ENCODE measurements at places on chromosomes 3 and 15.

DNA sequence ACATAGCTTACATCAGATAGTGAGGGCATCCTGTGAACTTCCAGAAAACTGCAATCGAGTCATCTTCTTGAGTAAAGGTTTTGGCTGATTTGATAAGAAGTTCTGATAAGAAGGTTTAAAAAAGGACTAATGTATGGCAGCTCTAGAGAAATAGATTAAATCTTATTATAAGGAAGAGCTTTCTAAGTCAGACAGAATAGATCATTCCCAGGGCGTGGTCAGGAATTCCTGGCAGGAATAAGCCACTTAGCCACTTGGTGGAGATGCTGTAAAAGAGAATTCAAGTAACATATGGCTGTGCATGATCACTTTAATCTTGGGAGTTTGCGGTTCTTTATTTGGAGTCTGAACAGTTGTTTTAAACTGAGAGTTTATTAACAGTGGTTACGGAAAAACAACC is 17.4 kb downstream of the PGBD4 start:
- no peak for DNase-seq

- DNase-seq, result no peak
These were observed 46.5 kb upstream of the FSTL1 start for GRCh38 chr3:120497336-120497735.

DNA sequence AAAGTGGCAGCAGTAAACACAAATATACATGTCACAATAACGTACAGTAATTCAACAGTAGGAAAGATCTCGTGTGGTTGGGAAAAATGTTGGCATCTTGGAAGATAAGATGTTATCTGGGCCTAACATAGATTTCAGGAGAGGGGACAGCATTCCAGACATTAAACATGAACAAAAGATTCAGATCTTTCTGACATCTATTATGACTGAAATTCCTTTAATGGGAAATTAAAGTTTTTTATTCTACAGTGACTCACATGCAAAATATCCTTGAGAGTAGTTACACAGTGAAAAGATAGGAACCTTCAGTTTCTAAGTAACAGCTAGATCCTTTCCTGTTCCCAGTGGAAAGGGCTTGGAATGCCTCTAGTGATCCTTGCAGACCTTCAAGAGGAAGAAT is 9.2 kb downstream of the NDUFB5 start:
- no peak for DNase-seq

DNA sequence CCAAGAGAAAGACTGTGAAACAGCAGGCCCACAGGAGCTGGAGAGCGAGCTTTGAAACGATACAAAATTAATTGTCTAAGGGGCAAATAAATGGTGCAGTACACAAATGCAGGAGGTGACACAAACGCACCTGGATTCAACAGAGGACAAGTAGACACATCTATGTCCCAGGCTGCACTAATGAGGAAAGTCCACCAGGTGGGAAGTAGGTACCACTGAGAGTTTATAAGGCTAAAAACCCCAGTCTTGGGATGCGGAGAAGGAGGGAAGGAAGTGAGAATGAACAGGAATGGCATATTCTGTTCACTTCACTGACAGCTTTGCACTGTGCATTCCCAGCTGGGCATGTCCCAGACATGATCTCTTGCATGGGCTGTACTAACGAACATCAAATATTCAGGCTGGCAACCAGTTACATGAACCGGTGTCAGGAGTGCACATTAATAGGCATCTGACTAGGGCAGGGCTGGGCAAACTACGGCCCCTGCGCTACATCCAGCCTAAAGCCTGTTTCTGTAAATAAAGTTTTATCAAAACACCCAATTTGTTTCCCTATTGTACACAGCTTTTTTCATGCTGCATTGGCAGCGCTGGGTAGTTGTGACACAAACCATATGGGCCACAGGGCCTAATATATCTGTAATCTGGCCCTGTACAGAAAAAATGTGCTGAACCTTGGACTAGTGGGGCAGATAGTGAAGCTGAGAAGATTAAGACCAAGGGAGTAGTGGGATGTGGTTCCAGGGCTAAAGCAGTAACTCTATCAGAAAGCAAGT is 107.0 kb downstream of the IGF2BP2 start:
- DNase-seq, result no peak

DNA sequence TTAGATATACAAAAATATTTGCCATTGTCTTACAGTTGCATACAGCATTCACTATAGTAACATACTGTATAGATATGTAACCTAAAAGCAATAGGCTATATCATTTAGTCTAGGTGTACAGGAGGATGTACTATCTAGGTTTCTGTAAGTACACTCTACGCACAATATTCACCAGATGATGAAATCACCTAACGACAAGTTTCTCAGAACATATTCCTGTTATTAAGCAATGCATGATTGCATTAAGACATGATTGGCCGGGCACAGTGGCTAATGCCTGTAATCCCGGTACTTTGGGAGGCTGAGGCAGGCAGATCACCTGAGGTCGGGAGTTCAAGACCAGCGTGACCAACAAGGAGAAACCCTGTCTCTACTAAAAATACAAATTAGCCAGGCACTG is 14.5 kb upstream of the PRKCI start:
- DNase-seq, result no peak

DNA sequence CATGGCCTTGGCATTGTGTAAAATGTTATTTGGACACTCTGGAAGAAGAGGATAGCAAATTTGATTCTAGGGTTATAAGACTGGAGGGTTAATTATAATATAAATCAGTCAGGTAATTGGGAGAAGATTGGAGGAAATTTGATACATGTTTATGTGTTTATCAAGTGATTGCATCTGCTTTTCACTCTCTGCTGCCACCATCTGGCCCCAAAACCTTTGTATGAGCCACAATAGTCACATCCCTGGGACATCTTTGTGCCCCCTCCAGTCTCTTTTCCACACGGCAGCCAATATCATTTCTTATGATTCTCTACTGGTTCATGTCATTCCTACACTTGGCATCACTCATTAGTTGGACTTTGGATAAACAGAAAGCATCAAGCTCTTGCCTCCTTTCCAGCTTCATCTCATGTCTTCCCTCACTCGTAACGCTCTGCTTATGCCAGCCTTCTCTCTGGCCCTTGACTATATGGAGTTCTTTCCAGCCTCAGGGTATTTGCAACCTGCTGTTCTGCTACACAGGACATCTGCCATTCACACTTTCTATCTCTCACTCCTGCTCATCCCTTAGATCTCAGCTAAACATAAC is 602.3 kb upstream of the SUCLG2 start:
- DNase-seq, result no peak

GRCh38 chr3:30524357-30525040 is 81.9 kb upstream of the TGFBR2 start:
- DNase-seq, result no peak

GRCh38 chr3:149245738-149246451 is 24.3 kb upstream of the CP start:
- no peak for DNase-seq

GRCh38 chr15:25176616-25176923 is 221.8 kb downstream of the SNRPN start:
- no peak for DNase-seq

GRCh38 chr3:105458518-105459215 is 92.0 kb downstream of the ALCAM start:
- no peak for DNase-seq

DNA sequence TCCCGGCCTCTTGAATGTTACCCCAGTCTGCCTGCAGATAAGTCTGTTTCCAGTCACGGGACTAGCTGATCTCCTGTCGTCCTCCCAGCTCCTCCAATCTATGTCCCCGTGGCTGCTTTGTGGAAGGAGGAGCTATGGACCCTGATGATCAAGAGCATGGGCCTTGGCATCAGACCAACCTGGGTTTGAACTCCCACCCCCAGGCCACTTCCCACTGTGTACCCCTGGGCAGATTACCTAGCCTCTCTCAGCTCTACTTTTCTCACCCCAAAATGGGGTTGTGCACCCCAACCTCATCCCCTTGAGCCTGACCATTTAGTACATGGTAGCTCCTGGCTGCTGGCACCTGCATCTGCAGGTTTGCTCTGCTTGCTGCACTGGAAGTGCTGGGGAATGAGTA is 55.8 kb downstream of the GASK1A start:
- DNase-seq, result no peak

- DNase-seq, result no peak
These were observed 30.5 kb downstream of the KLF13 start for GRCh38 chr15:31357148-31357547.

DNA sequence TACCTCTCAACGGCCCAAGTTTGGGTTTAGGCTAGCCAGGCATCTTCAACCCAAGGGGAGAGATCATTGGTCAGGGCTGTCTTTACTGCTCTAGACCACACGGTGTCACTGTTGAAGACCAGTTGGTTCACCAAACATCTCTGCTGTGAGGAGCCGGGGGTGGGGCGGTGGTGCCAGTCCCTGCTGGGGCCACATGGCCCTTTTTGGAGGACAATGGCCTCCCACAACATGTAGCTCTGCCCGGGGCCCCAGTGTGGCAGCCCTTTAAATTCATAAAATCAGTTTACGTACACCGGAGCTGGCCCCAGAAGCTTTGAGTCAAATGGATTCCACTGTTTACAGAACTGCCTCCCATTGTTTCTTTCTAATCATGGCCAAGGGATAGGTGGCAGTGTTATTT is 19.1 kb upstream of the TM4SF18 start:
- DNase-seq, result no peak

DNA sequence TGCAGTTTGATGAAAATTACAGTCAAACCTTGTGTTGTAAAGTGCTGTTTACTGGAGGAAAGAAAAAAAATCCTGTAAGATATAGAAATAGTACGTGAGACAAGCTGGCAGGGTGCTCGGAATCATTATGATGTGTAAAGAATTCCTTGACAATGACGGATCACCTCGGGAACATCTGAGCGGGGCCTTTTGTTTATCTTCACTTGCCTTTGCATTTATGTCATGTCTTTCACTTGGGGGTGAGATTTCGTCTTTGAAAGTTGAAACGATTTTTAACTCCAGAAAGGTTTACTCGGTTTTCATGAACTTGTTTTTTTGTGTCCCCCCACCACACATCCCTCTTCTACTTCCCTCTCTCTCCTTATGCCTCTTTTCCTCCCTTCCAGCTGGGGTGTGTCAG is 128.3 kb upstream of the VEPH1 start:
- no peak for DNase-seq

DNA sequence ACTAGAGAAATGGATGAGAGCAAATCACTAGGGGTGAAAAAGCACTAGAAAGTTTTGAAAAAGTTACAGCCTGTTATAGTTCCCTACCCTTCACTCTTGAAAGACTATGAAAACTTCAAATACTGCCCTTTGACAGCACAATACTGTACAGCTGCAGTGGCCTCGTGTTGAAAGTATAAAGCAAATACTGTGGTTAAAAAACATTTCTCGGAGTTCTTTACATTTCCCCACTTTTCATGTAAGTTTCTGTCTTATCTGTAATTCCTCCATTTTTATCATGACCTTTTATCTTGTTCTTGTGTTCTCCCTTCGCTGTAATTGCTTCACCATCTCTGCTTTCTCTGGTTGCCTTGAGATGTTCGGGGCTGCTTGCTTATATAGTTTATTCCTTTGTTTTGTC is 423.8 kb upstream of the CFAP20DC start:
- DNase-seq, result no peak

- DNase-seq, result no peak
These were observed 4.6 kb downstream of the ITGA11 start for GRCh38 chr15:68427366-68427765.

GRCh38 chr3:188383748-188384147 is 229.8 kb downstream of the LPP start:
- DNase-seq, result no peak

GRCh38 chr3:31041161-31041978 is 146.9 kb upstream of the GADL1 start:
- no peak for DNase-seq

DNA sequence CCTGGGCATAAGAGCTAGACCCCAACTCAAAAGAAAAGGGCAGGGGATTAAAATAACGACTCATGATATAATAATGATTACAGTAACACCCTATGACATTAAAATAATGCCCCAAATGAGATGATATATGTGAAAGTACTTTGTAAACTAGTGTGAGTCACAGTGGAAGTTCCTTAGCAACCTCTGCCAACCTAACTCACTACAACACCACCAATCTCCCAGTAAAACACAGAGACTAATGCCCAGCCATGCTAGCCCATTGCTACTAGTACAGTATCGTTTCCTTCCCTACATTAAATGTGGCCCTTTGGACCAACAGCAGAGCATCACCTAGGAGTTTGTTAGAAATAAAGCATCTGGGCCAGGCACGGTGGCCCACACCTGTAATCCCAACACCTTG is 11.2 kb upstream of the ADAMTS7 start:
- no peak for DNase-seq

DNA sequence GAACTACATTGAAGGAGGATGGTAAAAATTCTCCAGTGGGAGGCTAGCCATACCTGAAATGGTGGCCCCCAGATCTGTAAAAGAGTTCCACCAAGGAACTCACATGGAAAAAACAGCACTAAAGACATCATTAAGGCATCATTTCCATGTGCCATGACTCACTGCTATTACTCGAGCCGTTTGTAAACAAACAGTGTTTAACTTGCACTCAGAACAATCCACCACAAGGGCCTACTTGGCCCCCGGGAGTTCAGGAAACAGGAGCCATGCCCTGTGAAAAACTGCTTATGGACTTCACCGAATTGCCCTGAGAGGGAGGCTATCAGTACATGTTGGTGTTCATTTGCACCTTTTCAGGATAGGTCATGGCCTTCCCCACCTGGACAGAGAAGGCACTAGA is 18.2 kb downstream of the CCR4 start:
- DNase-seq, result no peak

GRCh38 chr3:34782871-34783270 is 856.5 kb upstream of the ARPP21 start:
- no peak for DNase-seq

GRCh38 chr3:116288485-116288884 is 156.8 kb downstream of the LSAMP start:
- no peak for DNase-seq
